ENCODE measurements at places on chromosomes 3 and 15. TPM values are rescaled to one million over a fixed set of nuclear protein-coding genes. Genes with fewer than 3 reads are reported as not detected.

GRCh38 chr3:97967966-97968365, 4.3 kb downstream of the RIOX2 start:
- peaks cover 39% of the 10 kb centered on the region for H3K4me1 ChIP-seq
- H3K27ac ChIP-seq, result no peak overlapping the region
- H3K36me3 ChIP-seq, result no peaks in the 10 kb centered on the region
- no peak overlapping the region for H3K4me3 ChIP-seq
- H3K27me3 ChIP-seq, result no peaks in the 10 kb centered on the region
- no peak for DNase-seq

GRCh38 chr15:63442080-63442479, 60.4 kb upstream of the CA12 start:
- H3K27me3 ChIP-seq, result no peaks in the 10 kb centered on the region
- H3K36me3 ChIP-seq, result no peaks in the 10 kb centered on the region

Gene EPHB3
- 0.13 TPM for total RNA-seq

DNA sequence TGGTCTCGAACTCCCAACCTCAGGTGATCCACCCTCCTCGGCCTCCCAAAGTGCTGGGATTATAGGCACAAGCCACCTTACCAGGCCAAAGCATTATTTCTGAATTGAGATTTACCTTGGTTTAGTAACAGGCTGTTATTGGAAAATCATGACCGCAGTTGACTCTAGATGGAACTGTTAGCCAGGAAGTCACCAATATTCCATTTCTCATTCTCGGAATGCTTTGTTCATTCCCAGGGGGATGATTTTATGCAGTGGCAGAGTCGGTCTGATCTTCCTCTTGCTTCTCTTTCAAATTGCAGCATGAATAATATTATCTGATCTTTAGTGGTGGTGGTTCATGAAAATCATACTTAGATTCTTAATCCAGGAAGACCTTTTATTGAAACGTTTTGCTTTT, 195.5 kb upstream of the MBNL1 start:
- H3K27ac ChIP-seq, result no peak overlapping the region
- no peak overlapping the region for H3K4me3 ChIP-seq
- H3K36me3 ChIP-seq, result no peaks in the 10 kb centered on the region
- DNase-seq, result no peak
- H3K27me3 ChIP-seq, result no peaks in the 10 kb centered on the region

DNA sequence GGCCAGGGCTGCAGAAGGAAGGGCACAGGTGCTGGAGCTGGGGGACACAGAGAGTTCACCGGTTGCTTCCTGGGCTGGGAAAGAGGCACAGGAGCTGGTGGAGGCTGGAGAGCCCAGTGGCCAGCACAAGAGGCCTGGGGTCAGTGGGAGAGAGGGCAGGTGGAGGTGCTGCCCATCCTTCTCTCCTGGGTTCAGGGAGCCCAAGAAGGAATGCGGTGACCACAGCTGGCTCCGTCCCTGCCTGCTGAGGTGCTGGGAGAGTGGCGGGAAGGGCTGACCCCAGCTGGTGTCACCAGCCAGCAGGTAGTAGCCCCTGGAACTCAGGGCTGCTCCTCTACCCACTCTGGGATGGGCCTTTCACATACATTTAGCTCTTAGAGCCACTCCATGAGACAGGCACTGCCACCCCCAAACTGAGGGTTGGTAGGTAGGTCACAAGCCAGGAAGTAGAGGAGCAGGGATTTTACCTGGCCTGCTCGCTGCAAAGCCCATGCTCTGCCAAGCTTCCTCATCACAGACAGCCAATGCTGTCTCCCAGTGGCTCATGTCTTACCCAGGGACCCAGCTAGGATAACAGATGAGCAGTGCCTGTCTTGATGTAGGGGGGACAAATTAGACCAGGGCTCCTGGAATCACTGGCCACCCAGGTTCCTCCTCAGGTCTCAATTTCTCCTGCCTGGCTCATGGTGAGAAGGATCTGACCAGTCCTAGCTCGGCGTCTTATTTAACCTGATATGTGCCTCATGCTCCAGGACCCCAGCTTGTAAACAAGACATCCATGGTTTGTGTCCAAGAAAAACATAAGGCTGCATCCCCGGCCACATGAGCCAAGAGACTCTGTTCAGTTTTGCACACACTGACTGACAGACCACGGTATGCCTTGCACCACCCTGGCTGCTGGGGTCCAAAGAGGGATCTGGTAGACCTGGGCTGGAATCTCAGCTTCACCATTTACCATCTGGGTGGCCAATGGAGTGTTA, 119.2 kb downstream of the CORO2B start:
- peaks cover 17% of the 10 kb centered on the region for H3K4me1 ChIP-seq
- DNase-seq, result no peak
- H3K36me3 ChIP-seq, result no peaks in the 10 kb centered on the region
- no peak overlapping the region for H3K27ac ChIP-seq

Gene NR2C2
- 36.7 TPM for total RNA-seq

DNA sequence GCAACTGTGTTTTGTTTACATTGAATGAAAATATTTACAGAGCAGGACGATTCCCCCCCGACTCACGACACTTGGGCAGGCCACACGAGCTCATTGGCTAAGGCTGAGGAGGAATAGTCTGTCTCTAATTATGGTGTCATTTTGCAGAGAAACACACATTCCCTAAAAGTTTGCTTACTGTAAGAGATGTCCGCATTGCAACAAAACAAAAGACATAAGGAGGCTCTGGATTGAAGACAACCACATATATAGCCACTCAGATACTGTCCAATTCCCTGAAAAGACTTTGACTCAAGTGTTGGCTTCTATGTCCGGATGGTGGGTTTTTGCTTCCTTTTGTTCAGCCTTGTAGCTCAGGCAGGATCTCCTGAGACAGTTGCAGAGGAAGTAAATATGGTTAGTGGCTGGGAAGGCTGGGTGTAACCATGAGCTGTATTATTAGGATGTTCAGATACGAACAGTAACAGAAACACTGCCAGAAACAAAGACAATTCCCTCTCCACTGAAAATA, 170.4 kb downstream of the KLHL25 start:
- no peak overlapping the region for H3K4me3 ChIP-seq
- H3K36me3 ChIP-seq, result no peaks in the 10 kb centered on the region
- peak overlapping the region; percentile 86 for H3K27ac ChIP-seq
- peaks cover 78% of the 10 kb centered on the region for H3K4me1 ChIP-seq

DNA sequence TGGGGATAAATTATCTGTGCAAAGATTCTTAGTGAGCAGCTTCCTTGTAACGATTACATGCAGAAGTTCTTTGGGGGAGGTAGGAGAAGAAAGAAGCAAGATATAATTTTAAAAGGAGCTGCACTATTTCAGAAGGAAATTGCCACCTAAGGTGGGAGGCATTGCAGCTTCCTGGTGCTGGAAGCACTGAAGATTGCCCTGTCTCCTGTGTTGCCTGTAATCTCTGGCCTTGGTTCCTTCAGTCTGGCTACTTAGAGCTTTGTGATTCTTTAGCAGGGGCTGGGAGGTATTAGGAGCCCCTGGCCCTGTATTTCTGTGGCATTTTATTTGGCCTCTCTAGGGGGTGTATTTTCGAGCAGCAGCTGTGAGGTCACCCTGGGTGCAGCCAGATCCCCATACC, 35.5 kb downstream of the CACNA2D3 start:
- DNase-seq, result no peak
- H3K4me1 ChIP-seq, result peaks cover 13% of the 10 kb centered on the region
- no peaks in the 10 kb centered on the region for H3K27me3 ChIP-seq
- H3K36me3 ChIP-seq, result no peaks in the 10 kb centered on the region
- no peak overlapping the region for H3K4me3 ChIP-seq

DNA sequence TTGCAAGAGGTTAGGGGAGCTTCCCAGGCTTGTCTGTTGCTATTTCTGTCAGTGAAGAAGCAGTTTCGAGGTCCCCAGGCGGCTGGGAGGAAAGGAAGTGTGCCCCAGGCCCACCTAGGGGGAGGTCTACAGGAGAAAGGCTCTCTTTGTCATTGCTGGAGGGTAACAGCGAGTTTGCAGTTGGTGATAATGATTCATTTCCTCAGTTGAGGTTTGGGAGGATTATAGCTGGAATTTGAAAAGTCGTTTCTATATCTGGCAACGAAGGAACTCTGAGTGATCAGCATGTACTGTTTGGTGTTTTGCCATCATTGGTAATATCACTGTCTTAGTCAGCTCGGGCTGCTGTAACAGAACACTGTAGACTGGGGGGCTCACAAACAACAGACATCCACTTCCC, 65.5 kb upstream of the UBE3A start:
- H3K27ac ChIP-seq, result no peak overlapping the region
- DNase-seq, result no peak
- H3K36me3 ChIP-seq, result no peaks in the 10 kb centered on the region
- H3K4me3 ChIP-seq, result no peak overlapping the region
- no peaks in the 10 kb centered on the region for H3K27me3 ChIP-seq

GRCh38 chr15:95620934-95621579, 709.4 kb upstream of the NR2F2 start:
- H3K27ac ChIP-seq, result no peak overlapping the region
- no peak for DNase-seq
- H3K4me3 ChIP-seq, result peak overlapping the region; percentile 11
- H3K27me3 ChIP-seq, result no peaks in the 10 kb centered on the region
- no peaks in the 10 kb centered on the region for H3K4me1 ChIP-seq

- DNase-seq, result no peak
- H3K4me3 ChIP-seq, result no peak overlapping the region
- H3K36me3 ChIP-seq, result no peaks in the 10 kb centered on the region
- peaks cover 57% of the 10 kb centered on the region for H3K4me1 ChIP-seq
- H3K27me3 ChIP-seq, result no peaks in the 10 kb centered on the region
Observed at GRCh38 chr3:99951701-99952100, 134.0 kb downstream of the CMSS1 start.

DNA sequence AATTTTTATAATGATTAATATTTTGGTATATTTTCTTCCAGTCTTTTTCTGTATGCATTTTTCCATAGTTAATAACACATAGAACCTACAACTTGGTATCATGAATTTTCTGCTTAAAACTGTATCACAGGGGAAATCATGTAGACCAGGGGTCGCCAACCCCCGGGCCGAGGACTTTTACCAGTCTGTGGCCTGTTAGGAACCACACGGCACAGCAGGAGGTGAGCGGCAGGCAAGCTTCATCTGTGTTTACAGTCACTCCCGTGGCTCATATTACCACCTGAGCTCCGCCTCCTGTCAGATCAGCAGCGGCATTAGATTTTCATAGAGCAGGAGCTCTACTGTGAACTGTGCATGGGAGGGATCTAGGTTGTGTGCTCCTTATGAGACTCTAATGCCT, 54.7 kb downstream of the RPL22L1 start:
- DNase-seq, result no peak
- H3K27me3 ChIP-seq, result no peaks in the 10 kb centered on the region
- H3K4me1 ChIP-seq, result no peaks in the 10 kb centered on the region
- H3K27ac ChIP-seq, result no peak overlapping the region

Gene MKRN2OS
- not detected for total RNA-seq

Gene KNG1
- 0.55 TPM for total RNA-seq
